ENCODE measurements at places on chromosomes 5 and 9.

DNA sequence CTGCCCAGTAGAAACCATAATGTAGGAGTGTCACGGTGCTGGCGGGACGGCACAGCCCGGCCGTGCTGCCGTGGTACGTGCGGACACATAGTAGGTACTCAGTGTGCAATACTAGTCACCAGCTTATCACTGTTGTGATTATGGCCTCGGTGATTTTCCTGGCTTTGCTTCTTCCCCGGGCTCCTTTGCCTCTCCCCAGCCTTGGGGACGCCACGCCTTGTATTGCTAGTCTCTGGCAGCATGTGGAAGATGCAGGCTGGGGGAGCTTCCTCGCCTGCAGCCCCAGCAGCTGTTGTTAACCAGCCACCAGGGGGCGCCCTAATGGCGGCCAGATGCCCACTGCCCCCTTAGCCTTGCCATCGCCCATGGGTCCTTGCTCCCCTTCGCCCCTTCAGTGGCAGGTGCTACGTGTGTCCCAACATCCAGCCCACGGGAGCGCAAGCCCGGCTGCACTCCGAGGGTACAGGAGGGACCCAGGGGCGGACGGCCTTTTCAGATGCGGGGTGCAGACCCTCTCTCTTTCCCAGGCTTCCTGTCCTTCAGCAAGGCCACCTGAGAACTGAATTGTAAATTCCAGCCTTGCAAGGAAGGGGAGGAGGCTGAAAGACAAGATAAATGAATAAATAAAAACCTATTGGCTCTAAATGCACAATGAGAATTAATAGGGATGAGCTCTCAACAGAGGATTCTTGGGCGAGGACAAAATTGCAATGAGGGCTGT, 8.0 kb downstream of the NTNG2 start:
- DNase-seq, result no peak

- no peak for DNase-seq
Observed at GRCh38 chr9:36677611-36678010, 104.9 kb downstream of the MELK start.

GRCh38 chr9:93177676-93178075, 6.3 kb upstream of the WNK2 start:
- no peak for DNase-seq

DNA sequence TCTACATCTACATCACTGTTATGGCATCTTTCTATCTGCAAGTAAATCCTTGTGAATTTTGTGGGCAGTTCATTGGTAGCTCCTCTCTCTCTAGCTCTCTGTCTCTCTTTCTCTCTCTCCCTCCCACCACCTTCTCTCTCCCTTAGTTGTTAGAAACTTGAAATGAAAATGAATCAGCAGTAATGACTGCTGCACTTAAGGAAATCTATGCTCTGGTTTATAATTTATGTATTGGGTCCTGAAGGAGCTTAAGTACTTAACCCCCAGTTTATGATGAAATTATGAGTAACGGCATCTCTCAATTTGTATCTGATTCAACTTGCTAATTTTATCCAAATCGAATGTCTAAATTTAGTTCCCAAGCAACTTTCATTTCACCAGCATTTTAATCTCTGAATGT, 52.0 kb upstream of the PTGER4 start:
- DNase-seq, result no peak

DNA sequence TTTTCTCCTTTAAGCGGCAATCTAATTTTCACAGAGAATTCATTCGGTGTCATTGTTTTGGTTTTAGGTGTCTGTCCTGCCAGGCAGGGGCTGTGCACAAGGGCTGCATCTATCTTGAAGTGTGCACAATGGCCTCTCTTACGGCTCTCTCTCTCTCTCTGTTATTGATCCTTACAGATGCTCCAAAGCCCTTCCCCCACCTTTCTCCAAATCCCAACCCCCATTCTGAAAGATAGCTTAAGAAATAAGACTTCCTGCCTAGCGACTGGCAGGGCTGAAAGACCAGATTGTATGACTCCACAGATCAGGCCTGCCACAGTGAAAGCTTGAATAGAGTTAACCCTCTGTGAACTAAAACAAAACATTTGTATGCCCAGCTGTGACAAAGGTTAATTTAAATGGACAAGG, 86.5 kb upstream of the NR5A1 start:
- no peak for DNase-seq

GRCh38 chr5:64206653-64207052, 41.0 kb downstream of the RNF180 start:
- no peak for DNase-seq

- DNase-seq, result no peak
Observed at GRCh38 chr9:8331507-8332330, 532.1 kb upstream of the DMAC1 start.

- DNase-seq, result no peak
Observed at GRCh38 chr9:28329323-28329722, 756.0 kb upstream of the C9orf72 start.

DNA sequence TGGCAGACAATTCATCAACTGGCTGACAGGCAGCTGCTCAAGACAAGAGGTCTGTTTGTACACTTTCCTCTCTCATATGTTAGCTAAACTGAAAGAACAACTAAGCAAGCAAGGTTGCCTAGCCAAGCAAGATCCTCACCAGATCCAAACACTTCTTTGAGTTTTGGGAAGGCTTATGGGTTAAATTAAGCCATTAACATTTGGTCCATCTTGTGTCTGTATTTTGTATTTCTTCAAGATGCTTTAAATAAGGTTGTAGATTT, 170.4 kb upstream of the RAI14 start:
- DNase-seq, result no peak

DNA sequence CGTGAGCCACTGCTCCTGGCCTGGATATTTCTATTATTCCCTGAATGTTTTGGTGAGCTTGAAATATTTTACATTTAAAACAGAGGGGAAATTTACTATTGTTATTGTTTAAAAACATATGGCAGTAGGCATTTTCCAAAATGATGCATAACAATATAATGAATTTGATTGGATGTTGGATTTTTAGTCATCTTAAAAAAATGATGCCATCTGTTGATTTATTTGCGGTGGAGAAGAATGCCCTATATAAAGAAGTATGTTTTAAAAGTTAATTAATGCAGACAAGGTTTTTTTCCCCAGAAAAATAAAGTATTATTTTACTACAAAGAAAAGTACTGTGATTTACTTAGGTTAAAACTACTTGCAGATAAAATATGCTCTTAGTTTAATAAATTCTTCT, 33.4 kb upstream of the ARRDC3 start:
- no peak for DNase-seq
